ENCODE measurements at places on chromosomes 11 and 22. TPM values are rescaled to one million over a fixed set of nuclear protein-coding genes. Genes with fewer than 3 reads are reported as not detected.

IGSF22 gene
- total RNA-seq: not detected

TNNI2 gene
- total RNA-seq: not detected

TMPRSS13 gene
- not detected for total RNA-seq

UBE4A gene
- total RNA-seq: 74.6 TPM

P2RY2 gene
- 2.5 TPM for total RNA-seq

FZD4 gene
- 29.6 TPM for total RNA-seq

OR52I2 gene
- not detected for total RNA-seq

SHANK3 gene
- total RNA-seq: 0.39 TPM

SCGB1A1 gene
- not detected for total RNA-seq

FOSL1 gene
- total RNA-seq: 13.1 TPM

SERHL2 gene
- total RNA-seq: 7.1 TPM

APOL5 gene
- total RNA-seq: not detected

RPL3 gene
- total RNA-seq: 2,999 TPM

ZC3H12C gene
- total RNA-seq: 13.4 TPM

TRPC6 gene
- 0.65 TPM for total RNA-seq
